ENCODE measurements at places on chromosomes 1 and 21.

- DNase-seq: no peak
These were observed 26.6 kb downstream of the DIPK1A start for GRCh38 chr1:92934395-92935378.

DNA sequence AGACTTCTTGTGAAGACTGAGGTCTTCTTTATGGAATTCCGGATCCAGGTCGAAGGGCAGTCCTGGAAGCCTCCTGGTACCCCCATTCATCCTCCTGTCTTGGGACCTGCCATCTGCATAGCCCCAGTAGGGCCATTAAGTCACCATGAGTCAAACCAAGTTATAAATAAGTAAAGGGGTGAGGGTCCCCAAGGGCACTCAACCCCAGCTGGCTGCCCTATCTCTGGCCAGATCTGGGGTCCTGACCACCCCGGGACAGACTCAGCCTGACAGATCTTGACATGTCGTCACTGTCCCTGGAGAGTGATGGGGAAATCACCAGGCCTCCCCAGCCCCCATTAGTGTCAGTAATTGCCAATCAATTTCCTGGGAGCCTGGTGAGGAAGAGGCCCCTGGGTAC, 108.7 kb downstream of the EPHB2 start:
- DNase-seq: no peak

- DNase-seq: no peak
These were observed 47.4 kb upstream of the ENAH start for GRCh38 chr1:225700164-225700821.

- DNase-seq: no peak
These were observed 693.7 kb downstream of the MATN1 start for GRCh38 chr1:30029677-30030076.

Data from stimulated activated CD4-positive, alpha-beta T cell treated with anti-CD3 and anti-CD28 coated beads, Interleukin-12 subunit alpha, Interleukin-12 subunit beta, amount 100 ng/mL, for 4 hours (primary cell).